HFFc6 (cell line): ENCODE measurements at places on chromosomes 16 and 17. TPM values are rescaled to one million over a fixed set of nuclear protein-coding genes. Genes with fewer than 3 reads are reported as not detected.

- DNase-seq, result no peak
Measured at GRCh38 chr17:5719976-5720375, 135.7 kb upstream of the NLRP1 start.

The CD300LD gene
- total RNA-seq, result not detected in 3 replicates

The DNASE1L2 gene
- 0.95 to 1.1 TPM (median 1.1 TPM) in 3 replicates for total RNA-seq

DNA sequence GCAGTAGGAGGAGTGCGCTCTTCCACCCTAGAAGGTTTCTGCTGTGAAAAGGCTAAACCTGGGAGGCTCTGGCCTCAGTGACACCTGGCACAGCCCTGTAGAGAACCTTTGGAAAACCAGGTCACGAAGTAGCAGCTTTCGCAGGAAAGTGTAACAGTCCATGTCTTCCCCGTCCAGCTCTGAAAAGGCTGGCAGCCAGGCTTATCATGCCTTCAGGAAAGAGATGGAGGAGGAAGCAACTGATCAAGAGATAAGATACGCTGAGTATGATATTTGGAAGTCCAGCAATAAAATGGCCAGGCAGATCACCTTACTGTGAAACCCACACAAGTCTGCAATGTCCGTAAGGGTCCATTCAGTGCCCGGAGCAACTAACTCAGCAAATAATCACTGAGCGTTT is 22.3 kb downstream of the TUBD1 start:
- DNase-seq, result no peak

GRCh38 chr16:87491522-87492290 is 1.1 kb downstream of the ZCCHC14 start:
- DNase-seq, result peak; percentile 21

The CAPN15 gene
- 35.8 to 42.3 TPM (median 40.1 TPM) in 3 replicates for total RNA-seq

DNA sequence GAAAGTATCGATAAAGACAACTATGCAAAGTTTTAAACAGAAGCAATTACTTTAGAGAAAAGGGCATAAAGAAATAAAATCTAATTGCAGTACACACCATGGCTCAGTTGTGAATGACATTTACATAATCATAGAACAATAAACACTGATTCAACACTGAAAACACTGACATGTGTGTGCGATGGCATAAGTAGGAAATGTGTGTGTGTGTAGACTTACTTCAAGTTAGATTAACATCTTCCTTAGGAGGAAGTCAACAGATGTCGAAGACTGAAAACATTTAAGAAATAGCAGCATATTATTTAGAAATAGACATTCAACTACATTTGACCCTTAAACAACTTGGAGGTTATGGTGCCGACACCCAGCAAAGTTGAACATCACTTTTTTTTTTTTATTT is 172.4 kb downstream of the STX8 start:
- no peak for DNase-seq

The TNFRSF13B gene
- total RNA-seq, result not detected in 3 replicates

DNA sequence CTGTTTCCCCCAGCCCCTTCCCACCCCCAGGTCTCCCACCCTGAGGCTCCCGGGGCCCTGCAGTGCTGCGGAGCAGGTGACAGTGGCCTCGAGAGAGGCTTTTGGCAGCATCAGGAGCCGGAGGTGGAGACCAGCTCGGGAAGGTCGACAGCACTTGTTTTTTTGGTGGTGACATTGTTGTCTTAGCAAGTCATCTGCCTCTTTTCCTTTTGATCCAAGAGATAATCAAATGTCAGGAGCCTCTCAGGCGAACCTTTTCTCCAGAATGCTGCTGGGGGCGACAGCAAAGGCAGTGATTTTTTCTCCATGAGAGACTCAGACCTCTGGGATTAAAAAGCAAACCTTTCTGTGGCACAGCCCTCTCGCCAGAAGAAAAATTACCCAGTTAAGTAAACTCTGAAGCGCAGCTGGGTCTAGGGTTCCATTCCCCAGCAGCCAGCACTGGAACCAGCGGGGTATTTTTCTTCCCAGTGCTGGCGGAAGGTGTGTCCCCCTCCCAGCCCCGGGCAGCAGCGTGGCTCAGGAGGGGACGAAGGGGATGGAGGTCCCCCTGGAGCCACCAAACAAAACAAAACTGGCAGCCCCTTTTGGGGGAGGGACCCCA is 37.2 kb downstream of the GRIN2C start:
- DNase-seq, result no peak

The CLEC18B gene
- not detected in 2 replicates for total RNA-seq

- no peak for DNase-seq
Measured at GRCh38 chr16:27691721-27692120, 141.8 kb downstream of the KATNIP start.

The ENPP7 gene
- not detected in 3 replicates for total RNA-seq

- DNase-seq, result no peak
Measured at GRCh38 chr17:28480799-28481571, 7.5 kb downstream of the SLC13A2 start.

DNA sequence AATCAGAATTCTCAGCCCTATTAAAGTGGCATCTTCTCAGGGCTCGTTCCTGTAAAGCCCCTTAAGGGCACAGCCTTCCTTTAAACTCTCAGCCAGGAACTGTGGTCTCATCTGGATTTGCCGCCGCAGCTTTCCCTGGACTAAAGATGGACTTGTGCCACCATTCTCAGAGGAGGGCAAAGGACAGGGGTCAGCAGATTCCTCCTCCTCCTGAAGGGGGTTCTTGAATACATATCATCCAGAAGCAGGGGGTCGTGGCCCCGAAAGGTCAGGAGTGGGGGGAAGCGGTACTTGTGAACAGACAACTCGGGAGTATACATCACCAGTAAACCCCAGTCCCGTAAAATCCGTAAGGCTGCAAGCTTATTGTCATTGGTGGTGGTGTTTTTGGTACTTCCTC is 174.8 kb downstream of the RPTOR start:
- DNase-seq, result no peak

GRCh38 chr16:87541872-87542234 is 49.0 kb upstream of the ZCCHC14 start:
- no peak for DNase-seq
